ENCODE measurements at places on chromosomes 16 and 17.
A peak's percentile ranks its signal among the peaks of the same experiment; 100 is the strongest.

DNA sequence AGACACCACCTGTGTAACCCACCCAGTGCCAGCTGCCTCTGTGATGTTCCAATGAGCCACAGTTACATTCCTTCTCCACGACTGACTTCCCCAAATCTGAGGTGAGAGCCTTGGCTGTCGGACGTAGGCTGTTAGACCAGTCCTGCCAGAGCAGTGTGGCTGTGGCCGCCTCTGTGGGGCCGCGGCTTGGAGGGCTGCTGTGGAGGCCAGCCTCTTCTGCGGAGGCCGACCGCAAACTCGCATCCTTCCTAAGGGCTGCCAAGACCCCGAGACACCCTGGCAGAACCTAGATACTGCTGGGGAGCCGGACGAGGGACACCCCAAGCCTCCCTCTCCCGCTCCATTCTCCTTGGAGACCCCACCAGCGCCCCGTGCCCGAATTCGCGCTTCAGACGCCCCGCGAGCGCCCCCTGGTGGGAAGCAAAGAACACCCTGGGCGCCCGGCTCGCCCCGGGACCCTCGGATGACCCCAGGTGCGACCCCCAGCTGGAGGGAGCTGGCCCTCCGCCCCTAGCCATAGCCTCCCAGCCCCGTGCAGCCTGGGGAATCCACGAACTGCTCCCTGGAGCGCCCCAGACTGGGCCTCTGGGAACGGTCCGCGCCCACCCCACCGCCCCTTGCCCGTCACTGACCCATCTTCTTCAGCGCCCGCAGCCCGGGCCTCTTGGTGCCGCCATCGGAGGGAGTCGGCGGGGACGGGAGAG, 547 bp downstream of the PLCD3 start:
- H3K4me3 ChIP-seq = peak overlapping the region; percentile 91
- H3K4me1 ChIP-seq = peaks cover 14% of the 10 kb centered on the region
- H3K27me3 ChIP-seq = no peaks in the 10 kb centered on the region

- no peaks in the 10 kb centered on the region for H3K36me3 ChIP-seq
- no peak overlapping the region for H3K4me3 ChIP-seq
- H3K27ac ChIP-seq = no peak overlapping the region
- no peaks in the 10 kb centered on the region for H3K27me3 ChIP-seq
- no peak for DNase-seq
- H3K4me1 ChIP-seq = no peaks in the 10 kb centered on the region
These were observed 18.0 kb downstream of the NETO2 start for GRCh38 chr16:47125757-47126156.

- H3K27me3 ChIP-seq = no peaks in the 10 kb centered on the region
- H3K27ac ChIP-seq = no peak overlapping the region
- no peak for DNase-seq
- H3K4me1 ChIP-seq = peaks cover 10% of the 10 kb centered on the region
- no peak overlapping the region for H3K4me3 ChIP-seq
These were observed 1.1 kb upstream of the PGAP3 start for GRCh38 chr17:39688945-39689344.

DNA sequence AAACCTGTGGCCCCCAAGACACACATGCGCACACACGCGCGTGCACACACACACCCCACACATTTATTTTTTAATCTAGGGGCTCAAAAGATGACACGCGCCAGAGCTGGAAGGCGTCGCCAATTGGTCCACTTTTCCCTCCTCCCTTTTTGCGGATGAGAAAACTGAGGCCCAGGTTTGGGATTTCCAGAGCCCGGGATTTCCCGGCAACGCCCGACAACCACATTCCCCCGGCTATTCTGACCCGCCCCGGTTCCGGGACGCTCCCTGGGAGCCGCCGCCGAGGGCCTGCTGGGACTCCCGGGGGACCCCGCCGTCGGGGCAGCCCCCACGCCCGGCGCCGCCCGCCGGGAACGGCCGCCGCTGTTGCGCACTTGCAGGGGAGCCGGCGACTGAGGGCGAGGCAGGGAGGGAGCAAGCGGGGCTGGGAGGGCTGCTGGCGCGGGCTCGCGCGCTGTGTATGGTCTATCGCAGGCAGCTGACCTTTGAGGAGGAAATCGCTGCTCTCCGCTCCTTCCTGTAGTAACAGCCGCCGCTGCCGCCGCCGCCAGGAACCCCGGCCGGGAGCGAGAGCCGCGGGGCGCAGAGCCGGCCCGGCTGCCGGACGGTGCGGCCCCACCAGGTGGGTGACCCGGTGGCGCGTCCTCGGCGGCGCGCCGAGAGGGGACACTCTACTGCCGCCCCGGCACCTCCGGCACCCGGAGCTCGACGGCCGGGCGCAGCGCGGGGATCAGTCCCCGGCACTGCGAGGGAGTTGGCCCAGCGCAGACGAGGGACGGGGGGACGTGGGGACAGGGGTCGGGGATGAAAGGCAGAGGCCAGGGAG, at the start of gene STAT5A:
STAT5A (plus strand) TSS at position 522 of the 826 bp plus-strand sequence. CDS start 914 bp downstream, outside the sequence.
- H3K4me1 ChIP-seq = peaks cover 20% of the 10 kb centered on the region
- H3K4me3 ChIP-seq = peak within 1 kb of the TSS; percentile 91
- peak; percentile 89 for DNase-seq
- peak within 1 kb of the TSS; percentile 91 for H3K27ac ChIP-seq

DNA sequence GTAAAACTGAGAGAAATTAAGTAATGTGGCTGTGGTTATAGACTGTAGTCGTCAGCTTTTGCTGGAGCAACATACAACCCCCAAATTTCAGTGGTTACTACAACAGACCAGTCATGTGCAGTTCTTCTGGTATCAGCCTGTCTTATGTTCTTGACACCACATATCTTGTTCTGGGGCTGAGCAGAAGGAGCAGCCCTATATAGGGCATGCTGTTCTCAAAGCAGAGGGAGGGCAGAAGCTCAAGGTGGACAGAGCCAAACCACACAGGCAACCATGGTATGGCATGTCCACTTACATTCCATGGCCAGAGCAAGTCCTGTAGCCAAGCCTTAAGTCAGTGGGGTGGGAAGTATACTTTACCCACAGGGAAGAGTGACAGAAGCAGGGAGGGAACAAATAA, 7.7 kb downstream of the PRKAR1A start:
- peaks cover 3% of the 10 kb centered on the region for H3K4me1 ChIP-seq
- peaks cover 10% of the 10 kb centered on the region for H3K36me3 ChIP-seq
- H3K4me3 ChIP-seq = no peak overlapping the region
- H3K27me3 ChIP-seq = no peaks in the 10 kb centered on the region
- no peak overlapping the region for H3K27ac ChIP-seq

GRCh38 chr17:14211246-14211645, 25.4 kb downstream of the CDRT15 start:
- H3K4me1 ChIP-seq = no peaks in the 10 kb centered on the region
- no peak overlapping the region for H3K27ac ChIP-seq
- H3K36me3 ChIP-seq = no peaks in the 10 kb centered on the region

DNA sequence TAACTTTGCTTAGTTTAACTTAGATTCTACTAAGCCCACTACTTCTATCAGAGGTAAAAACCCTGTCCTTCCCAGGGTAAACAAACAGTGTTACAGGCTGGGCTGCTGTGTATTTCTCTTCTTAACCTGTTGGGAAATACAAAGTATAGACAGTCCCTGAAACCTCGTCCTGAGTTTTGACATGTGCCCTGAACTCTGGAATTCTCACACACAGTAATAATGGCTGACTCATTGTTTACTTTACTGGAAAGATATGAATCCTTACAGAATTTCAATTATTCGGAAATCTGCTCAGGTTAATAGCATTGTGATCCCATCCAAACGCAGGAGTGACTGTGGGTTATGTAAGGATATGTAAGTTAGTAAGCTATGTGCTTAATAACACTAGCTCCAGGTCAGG, 199.1 kb downstream of the TMEM114 start:
- DNase-seq = no peak
- no peak overlapping the region for H3K27ac ChIP-seq
- H3K4me3 ChIP-seq = no peak overlapping the region

- DNase-seq = no peak
- no peaks in the 10 kb centered on the region for H3K27me3 ChIP-seq
- no peak overlapping the region for H3K4me3 ChIP-seq
- H3K27ac ChIP-seq = no peak overlapping the region
- H3K4me1 ChIP-seq = no peaks in the 10 kb centered on the region
These were observed 201.7 kb downstream of the NPIPB11 start for GRCh38 chr16:29204806-29205135.

- no peak overlapping the region for H3K27ac ChIP-seq
- H3K4me1 ChIP-seq = no peaks in the 10 kb centered on the region
- DNase-seq = no peak
These were observed 30.8 kb downstream of the PELP1 start for GRCh38 chr17:4673169-4673568.

GRCh38 chr16:89002851-89003830, 26.1 kb upstream of the CBFA2T3 start:
- no peaks in the 10 kb centered on the region for H3K27me3 ChIP-seq
- H3K27ac ChIP-seq = no peak overlapping the region
- no peaks in the 10 kb centered on the region for H3K4me1 ChIP-seq
- DNase-seq = no peak

- no peaks in the 10 kb centered on the region for H3K4me1 ChIP-seq
- no peak for DNase-seq
- no peaks in the 10 kb centered on the region for H3K36me3 ChIP-seq
- H3K27ac ChIP-seq = peak overlapping the region; percentile 32
- no peak overlapping the region for H3K4me3 ChIP-seq
These were observed 992 bp upstream of the CACNG4 start for GRCh38 chr17:66963521-66963908.

GRCh38 chr16:47817048-47817447, 338.7 kb downstream of the ABCC12 start:
- no peaks in the 10 kb centered on the region for H3K36me3 ChIP-seq
- no peaks in the 10 kb centered on the region for H3K27me3 ChIP-seq
- H3K27ac ChIP-seq = no peak overlapping the region

GRCh38 chr17:43169561-43170139, 1.4 kb upstream of the NBR1 start:
- H3K4me3 ChIP-seq = peak overlapping the region; percentile 63
- peak overlapping the region; percentile 95 for H3K27ac ChIP-seq
- H3K4me1 ChIP-seq = peaks cover 15% of the 10 kb centered on the region
- H3K36me3 ChIP-seq = no peaks in the 10 kb centered on the region
- peak; percentile 54 for DNase-seq

DNA sequence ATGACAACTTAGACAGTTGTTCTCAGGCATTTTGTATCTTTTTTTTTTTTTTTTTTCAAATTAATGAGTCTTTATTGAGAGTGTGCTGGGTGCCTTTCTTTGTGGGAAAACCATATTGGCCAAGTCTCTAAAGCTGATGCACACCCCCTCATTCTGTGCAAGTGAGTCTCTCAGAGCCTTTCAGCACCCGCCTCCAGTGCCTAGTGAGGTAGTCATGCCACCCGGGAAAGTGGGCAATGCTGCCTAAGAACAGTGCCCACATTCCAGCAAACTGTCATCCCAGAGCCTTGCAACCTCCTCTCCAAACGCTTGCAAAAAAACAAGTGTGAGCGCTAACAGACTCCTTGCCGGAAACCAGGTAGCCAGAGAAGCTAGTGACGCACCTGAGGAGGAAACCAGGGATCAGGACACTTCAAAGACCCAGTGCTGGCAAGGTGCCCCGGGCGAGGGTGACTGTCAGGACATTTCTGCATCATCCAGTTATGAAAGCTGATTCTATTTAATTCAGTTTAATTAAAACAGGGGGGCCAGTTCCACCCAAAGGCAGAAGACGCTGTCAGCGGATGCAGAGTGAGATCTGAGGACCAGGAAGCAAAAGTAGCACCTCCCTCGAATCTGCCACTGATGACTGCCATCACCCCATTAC, 34.9 kb downstream of the SMARCE1 start:
- no peaks in the 10 kb centered on the region for H3K36me3 ChIP-seq
- DNase-seq = peak; percentile 45
- no peak overlapping the region for H3K4me3 ChIP-seq

DNA sequence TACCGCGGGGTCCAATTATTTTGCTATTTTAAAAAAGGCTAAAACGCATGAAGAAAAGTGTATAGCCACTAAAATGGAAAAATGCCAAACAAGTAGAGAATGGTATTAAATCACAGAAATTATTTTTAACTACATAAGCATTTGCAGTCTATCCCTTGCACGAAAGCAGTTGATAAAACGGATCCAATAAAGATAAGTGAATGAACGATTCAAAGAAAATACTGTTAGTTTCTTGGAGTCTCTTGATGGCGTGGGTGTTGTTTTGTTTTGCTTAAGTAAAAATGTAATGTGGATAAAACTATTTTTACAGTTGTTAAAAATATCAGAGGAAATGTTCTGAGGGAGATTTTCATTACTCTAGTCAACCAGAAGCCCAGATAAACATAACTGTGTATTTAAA, 9.3 kb downstream of the HS3ST3A1 start:
- H3K4me1 ChIP-seq = no peaks in the 10 kb centered on the region
- no peak overlapping the region for H3K27ac ChIP-seq
- H3K36me3 ChIP-seq = no peaks in the 10 kb centered on the region
- no peaks in the 10 kb centered on the region for H3K27me3 ChIP-seq

DNA sequence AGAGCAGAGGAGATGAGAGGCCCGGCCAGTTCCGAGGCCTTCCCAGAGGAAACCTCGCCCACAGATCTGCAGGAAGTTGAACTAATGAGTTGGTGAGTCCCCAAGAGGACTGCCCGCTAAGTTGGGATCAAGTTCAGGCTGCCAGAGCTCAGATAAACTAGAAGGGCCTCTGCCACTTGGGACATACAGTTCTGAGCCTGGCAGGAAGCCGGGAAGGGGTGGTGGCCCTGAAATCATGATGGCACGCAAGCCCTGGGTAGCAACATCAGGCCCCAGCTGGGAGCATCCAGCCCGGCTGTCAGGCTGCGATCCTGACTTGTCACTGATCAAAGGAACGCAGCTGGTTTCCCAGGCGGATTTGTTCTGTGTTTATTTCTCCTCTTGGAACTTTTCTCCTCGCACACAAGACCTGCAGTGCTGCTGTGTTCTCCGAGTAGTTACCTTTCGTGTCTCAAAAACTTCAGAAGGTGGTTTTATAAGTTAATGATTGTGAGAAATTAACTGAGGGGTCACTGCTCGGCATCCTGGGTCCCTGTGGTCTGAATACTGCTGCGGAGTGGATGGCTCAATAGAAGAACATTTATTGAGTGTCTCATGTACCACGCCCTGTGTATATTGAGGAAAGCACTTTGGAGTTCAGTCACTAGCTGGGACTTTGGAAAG, 8.0 kb upstream of the WFDC1 start:
- H3K36me3 ChIP-seq = no peaks in the 10 kb centered on the region
- H3K4me1 ChIP-seq = no peaks in the 10 kb centered on the region
- no peaks in the 10 kb centered on the region for H3K27me3 ChIP-seq
- no peak overlapping the region for H3K4me3 ChIP-seq

- peaks cover 17% of the 10 kb centered on the region for H3K36me3 ChIP-seq
- no peaks in the 10 kb centered on the region for H3K27me3 ChIP-seq
- DNase-seq = no peak
- H3K4me3 ChIP-seq = no peak overlapping the region
- H3K4me1 ChIP-seq = no peaks in the 10 kb centered on the region
- H3K27ac ChIP-seq = no peak overlapping the region
These were observed 47.9 kb downstream of the CYLD start for GRCh38 chr16:50789757-50790156.

All from breast epithelium (tissue), 4 donors.